ENCODE measurements at places on chromosomes 12 and 14.

GRCh38 chr14:106530423-106531107 lies 1004.2 kb downstream of the TMEM121 start:
- peak; percentile 63 for DNase-seq

GRCh38 chr12:5440978-5441377 lies 9.1 kb downstream of the NTF3 start:
- no peak for DNase-seq

- no peak for DNase-seq
These were observed 431.9 kb downstream of the BCL11B start for GRCh38 chr14:98840091-98840490.

DNA sequence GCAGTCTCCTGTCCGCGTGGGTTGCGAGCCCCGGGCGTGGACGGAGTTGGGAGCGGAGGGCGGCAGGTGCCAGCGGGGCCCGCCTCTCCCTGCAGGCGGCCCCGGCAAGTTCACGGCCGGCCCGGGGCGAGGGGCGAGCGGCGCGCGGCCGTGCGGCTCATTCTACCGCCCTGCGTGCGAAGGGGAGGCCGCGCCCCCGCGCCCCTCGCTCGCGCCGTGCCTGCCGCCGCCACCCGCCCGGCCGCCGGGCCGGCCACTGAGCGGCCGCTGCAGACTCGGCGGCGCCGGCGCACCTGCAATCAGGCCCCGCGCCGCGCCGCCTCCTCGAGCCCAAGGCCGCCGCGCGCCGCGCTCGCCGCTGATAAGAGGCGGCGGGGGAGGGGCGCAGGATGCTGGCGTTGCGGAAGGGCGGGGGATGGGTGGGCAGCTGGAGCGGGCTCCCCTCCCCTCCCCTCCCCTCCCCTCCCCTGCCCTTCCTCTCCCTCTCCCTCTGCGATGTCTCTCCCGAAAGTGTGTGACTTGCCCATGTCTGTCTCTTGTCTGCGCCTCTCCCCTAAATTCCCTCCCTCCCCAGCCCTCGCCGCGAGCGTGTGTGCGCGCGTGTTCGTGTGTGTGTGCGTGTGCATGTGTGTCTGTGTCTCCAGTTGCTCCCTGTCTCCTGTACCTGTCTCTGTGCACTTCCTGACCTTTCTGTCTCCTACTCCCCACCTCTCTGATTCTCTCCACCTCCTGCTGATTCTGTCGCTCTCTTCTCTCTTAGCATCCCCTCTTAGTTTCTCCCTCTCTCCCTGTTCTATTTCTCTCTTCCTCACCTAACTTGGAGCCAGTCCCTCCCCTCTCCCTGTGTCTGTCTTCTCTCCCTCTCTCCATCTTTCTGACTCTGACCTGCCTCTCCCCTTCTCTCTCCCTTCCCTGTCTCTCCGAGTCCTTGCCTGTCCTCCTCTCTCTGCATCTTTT lies 768.1 kb upstream of the TBX3 start:
- no peak for DNase-seq

DNA sequence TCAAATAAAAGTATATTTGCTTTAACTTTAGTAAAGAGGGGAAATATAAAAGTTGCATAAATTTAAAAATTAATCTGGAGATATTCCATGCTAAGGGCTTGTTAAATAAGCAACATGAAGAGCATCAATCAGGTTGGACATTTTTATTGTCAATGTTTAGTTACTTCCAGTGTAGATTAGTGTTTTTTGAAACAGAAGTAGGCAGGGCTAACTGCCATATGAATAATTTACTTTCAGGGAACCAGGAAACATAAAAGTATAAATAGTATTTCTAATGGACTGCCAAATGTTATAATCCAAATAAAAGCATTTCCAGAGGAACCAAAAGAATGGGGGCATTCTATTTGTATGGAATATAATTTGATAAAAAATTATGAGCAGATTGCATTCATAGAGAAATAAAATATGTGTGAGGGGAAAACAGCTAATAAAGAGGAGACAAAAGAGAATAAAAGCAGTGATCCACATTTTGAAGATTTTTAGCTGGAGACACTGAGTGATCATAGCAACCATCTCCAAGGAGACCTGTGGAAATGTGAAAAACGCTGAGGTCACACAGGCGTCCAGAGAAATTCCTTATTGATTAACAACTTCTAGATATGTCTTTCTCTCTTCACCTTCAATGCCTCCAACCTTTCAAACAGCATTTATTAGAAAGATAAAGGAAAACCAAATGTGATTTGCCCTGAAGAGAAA lies 70.8 kb downstream of the SRGAP1 start:
- no peak for DNase-seq

GRCh38 chr12:113884392-113884791 lies 81.7 kb downstream of the RBM19 start:
- DNase-seq, result no peak

- DNase-seq, result no peak
These were observed 33.1 kb downstream of the KCNA5 start for GRCh38 chr12:5076761-5077160.

DNA sequence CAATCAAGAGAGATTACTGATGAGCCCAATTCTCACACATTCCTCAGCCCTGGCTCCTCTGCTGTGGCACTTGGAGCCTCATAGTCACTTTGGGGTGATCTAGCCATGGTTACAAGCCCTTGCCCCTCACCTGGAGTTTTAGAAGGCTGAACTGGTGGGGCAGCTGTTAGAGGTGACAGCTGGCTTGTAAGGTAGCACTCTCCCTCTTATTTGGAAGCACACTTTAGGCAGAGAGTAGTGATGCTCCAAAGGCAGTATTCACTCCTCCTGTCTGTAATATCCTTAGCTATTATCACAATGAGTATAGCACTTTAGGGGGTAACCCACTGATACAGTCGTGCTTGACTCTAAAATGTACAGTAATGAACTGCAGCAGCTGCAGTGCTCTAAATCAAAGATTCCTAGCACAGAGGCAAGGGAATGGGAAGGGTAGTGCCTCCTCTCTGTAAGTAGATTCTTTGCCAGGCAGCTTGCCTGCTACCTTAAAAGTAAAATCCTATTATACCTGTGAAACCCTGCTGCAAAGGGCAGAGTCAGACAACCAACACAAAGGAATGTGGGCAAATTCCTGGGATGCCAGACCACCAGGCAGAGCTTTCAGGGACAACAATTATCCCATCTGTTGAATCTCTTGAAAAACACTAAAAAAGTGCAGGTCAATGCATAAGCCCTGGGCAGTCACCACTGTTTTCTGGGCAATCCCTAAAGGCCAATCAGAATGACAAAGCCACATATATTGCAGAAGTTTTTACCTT lies 336.3 kb downstream of the NOVA1 start:
- DNase-seq, result no peak

- DNase-seq, result no peak
These were observed 229.7 kb downstream of the SLC25A21 start for GRCh38 chr14:36942522-36943245.

DNA sequence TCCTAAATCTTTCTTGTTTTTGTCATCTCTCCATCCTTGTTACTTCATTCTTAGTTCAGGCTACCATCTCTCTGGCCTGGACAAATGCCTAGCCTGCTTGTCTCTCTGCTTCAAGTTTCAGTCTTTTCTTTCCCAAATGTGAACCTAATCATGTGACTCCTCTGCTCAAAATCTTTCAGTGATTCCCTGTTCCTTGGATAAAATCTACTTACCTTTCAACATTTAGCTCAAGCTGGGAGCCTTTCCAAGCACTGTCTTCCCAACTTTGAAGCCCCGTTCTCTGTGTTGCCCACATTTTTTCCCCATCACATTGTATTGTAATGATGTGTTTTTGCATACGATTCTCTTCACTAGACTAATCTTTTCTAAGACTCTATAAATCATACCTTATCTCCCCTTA lies 24.7 kb downstream of the SLC7A8 start:
- DNase-seq, result no peak

- DNase-seq, result no peak
These were observed 10.8 kb downstream of the KCNK10 start for GRCh38 chr14:88312257-88312656.

GRCh38 chr14:85744573-85744972 lies 214.6 kb downstream of the FLRT2 start:
- DNase-seq, result no peak

DNA sequence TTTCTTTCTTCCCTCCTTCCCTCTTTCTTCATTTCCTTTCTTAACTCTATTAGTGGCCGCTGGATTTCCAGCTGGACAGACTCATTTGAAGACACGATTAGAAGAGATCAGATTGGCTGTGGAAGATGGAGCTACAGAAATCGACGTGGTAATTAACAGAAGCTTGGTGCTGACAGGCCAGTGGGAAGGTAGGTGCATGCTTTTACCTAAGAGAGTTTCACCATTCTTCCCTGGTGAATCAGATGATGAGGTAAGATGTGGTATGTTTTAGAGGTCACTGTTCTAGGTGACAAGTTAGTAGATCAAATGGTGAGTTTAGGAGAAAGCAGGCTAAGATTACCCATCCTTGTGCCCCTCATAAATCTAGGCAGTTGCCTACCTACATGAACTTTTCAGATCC lies 51.6 kb downstream of the DERA start:
- DNase-seq, result no peak

GRCh38 chr14:54253195-54253947 lies 143.4 kb upstream of the CDKN3 start:
- DNase-seq, result no peak

- peak; percentile 15 for DNase-seq
These were observed 4.4 kb downstream of the RNF10 start for GRCh38 chr12:120538281-120539156.
